GM12892 (cell line): ENCODE measurements at places on chromosomes 7 and 10.

GRCh38 chr7:92634924-92635519 lies 44.8 kb upstream of the FAM133B start:
- no peak for DNase-seq

DNA sequence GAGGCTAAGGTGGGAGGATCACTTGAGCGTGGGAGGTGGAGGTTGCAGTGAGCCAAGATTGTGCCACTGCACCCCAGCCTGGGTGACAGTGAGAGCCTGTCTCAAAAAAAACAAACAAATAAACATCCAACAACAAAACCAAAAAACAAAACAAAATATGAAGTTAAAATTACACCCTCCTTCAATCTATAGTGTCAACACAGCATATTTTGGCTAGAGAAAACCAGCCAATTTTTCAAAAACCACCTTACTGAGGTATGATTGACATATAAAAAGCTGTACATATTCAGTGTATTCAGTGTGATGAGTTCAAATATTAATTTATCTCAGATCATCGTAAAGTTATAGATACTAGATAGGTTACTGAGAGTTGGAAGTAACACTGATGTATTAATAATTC lies 102.4 kb downstream of the ICA1 start:
- no peak for DNase-seq

DNA sequence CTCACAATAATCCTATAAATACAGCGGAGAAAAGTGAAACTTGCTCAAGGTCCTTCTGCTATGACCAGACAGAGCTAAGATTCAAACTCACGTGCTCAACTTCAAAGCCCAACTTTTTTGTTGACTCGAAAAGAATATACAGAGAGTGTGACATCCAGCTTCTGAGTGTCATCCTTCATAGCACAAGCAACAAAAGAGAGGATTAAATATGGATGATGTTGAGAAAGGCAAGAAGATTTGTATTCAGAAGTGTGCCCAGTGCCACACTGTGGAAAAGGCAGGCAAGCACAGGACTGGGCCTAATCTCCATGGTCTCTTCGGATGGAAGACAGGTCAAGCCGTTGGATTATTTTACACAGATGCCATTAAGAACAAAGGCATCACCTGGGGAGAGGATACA lies 2.1 kb upstream of the FAM3C start:
- DNase-seq: no peak

- DNase-seq: no peak
These were observed 529.9 kb downstream of the XPNPEP1 start for GRCh38 chr10:109393425-109393824.

DNA sequence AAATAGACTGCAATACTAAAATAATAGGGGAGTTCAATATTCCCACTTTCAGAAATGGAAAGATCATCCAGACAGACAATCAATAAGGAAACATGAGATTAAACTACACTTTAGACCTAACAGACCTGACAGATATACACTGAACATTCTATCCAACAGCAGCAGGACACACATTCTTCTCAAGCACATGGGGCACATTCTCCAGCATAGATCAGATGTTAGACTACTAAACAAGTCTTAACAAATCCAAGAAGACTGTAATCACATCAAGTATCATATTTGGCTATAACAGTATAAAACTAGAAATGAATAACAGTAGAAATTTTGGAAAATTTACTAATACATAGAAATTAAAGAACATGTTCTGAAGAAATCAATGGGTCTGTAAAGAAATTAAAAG lies 458.9 kb upstream of the ANKRD30A start:
- DNase-seq: no peak

DNA sequence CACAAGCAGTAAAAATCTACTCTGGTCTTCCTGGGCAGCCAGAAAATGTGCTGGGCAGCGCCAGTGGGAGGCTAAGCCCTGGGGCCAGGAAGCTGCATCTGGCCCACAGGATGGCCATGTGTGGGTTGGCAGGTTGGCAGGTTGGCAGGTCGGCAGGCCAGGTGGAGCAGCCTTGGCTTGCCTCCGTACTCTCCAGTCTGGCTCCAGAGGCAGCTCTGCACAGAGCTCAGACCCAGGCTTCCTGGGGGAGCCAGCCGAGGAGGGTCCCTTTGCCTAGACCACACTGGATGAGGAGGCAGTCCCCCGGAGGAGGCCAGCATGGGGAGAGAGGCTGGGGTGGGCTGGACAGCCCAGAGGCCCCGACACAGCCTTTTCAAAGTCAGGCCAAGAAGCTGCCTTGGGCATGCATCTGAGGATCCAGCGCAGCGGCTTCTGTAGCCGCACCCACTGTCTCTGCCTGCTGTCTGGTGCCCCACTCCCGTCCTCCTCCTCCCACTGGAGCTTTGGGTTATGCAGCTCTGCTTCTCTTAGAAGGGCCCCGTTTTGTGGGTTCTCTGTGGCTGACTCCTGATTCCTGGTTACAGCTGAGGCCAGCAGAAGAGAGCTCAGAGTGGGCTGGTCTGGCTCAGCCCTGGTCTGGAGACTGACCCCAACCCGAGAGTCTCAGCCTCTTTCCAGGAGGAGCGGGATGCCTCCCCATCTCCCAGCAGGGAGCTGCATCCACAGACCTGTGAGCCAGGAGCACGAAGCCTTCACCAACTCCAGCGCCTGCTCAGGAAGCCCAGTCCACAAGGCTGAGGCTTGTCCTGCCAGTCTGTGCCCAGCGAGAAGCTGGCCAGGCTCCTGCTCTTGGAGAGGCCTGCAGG lies 44.6 kb downstream of the CFAP46 start:
- DNase-seq: no peak

DNA sequence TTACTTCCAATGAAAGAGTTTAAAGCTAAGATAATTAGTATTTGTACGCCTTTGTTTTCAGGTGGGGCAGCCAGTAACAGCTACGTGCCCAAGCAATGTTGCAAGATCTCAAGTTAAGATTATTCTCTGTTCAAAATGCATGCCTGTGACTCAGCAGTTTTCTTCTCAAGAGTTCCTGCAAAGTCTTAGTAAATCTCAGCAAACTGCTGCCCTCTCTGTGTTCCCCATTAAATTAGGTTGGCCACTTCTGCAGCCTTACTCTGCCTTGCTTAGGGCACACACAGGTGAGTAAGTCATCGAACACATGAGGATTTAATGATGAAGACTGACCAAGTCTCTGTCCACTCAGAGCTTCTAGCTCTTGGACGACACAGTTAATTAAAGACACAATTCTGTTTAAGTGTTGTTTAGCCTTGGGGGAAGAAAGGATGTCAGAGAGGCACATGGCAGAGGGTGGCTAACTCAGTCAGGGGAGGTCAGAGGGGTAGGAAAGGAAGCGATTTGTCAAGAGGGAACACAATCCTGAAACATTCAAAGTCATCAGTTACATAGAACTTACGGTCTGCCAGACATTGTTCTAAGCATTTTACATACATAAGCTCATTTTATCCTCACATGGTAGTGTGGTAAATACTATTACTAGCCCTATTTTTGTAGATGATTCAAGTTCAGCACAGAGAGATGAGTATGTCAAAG lies 20.2 kb upstream of the SLC35G1 start:
- no peak for DNase-seq

DNA sequence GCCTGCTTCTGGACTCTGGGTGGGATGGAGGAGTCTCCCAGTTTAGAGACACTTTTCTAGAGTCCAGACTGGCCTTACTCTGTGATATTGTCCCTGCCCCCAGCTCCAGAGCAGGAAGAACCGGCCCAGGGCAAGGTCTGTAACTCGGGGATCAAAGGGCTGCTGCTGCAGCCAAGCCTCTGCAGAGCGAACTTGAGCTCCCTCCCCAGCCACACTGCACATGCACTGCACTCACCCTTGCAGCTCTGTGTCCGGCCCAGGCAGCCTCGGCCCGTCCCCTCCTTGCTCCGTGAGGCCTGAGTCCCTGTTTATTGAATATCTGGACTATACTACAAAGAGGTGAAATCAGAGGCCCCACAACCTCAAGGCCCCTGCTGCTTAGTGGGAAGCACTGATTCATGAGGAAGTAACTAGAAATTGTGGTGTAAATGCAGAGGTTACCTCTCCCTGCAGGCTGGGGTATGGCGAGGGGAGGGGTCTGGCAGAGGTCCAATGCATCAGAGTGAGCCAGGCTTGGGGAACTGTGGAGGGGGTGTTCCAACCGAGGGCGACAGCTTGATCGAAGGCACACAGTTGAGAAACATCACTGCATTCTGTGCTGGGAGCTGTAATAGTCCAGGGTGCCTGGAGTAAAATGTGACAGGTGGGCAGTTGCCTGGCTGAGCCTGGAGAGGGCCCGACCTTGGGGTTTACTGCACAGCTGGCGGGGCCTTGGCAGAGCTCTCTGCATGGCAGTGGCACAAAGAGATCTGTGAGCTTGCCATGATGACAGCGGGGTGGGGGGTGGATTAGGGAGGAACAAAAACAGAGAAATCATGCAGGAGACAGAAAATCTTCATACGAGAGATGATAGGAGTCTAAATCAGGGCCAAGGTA lies 49.1 kb downstream of the AOC1 start:
- DNase-seq: no peak

GRCh38 chr10:24697080-24697479 lies 26.6 kb downstream of the ARHGAP21 start:
- no peak for DNase-seq

DNA sequence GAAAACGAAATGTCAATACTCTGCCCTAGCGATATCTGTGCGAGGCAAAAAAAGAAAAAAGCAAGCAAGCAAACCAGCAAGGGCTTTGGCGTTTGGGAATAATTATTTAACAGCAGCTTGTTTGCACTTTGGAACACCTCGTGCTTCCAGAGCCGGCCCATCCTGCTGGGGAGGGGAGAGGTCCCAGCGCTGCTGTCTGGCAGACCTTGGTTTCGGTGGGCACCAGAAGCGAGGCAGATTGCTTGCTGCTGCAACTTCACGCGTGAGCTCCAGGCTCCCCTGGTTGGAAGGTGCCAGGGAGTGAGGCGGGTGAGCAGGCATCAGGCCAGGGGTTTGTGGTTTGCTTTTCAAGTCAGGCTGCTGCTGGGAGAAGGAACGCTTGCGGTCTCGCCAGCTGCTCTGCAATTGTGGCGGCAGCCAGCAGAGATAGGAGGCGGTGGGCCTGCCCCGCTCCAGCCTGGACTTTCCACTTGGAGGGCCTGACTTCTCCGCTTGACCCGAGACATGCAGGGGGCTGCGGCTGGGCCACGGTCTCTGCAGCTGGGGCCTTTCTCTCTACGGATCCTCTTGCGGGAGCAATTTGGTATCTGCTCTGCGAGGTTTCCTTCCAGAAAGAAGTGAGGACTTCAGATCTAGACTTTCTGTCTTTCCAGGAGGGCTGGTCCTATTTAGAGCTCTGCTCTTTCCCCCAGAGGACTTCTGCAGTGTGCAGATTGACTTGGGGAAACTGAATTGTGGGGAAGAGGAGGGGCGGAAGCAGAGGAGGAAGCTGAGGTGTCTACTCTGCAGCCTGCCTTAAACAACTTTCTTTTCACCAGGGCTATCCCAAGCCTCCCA lies 131.4 kb downstream of the PRPF18 start:
- no peak for DNase-seq

DNA sequence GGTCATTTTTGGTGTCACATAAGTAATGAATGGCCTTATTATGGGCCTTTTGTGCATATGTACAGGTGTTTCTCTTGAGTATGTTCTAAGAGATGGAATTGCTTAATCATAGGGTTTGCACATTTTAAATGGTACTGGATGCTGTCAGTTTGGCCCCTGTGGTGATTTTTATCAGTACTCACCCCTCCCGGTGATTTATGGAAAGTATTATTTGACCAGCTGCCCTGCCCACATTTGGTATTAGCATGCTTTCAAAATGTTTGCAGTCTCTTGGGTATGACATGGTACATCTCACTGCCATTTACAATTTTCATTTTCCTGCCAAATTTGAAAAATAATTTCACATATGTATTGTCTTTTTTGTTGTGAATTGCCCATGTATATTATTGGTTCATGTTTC lies 427.7 kb downstream of the LRMDA start:
- no peak for DNase-seq

DNA sequence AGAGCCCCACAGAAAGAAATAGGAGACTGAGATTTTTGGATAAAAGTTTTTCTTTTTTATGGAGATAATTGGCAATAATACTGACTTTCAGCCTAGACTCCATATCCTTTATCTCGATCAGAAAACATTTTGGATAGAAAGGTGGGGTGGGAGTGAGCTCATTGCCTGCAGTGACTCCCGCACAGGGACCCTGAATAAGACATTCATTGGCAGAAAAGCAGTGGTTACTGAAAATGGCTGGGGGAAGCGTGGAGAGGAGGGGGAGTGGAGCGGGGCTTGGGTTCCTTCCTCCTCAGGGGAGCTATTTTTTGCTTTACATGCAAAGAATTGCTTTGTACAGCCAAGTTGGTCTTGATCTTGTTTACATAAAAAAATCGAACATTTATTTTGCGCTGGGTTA lies 90.4 kb upstream of the BMPER start:
- DNase-seq: no peak

DNA sequence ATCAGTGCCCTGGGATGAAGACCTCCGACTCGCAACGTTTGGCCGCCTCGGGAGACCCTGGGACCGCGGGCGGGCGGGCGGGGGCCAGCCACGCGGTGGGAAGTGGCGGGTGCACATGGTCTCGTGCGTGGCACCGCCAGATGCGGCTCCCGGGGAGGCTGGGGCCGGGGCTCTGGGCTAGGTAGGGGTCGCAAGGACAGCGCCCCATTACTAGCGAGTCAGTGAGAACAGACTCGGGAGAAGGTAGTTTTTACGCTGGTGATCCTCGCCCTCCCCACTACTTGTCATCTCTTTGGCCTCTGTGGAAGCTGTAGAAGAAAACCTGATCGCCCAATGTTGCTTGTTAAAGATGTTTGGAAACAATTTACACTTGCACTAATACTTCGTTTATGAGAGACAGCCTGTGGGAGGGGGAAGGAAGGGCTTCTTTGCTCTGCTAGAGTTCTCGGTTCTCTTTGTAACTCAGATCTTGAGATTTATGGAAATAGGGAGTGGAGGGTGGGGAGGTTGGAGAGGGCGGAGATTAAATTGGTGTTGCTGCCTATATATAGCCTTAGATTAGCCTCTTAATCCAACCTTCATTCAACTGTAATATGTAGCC lies 591 bp downstream of the BZW2 start:
- DNase-seq: no peak

- no peak for DNase-seq
These were observed 430.1 kb upstream of the NPVF start for GRCh38 chr7:25658375-25658774.

DNA sequence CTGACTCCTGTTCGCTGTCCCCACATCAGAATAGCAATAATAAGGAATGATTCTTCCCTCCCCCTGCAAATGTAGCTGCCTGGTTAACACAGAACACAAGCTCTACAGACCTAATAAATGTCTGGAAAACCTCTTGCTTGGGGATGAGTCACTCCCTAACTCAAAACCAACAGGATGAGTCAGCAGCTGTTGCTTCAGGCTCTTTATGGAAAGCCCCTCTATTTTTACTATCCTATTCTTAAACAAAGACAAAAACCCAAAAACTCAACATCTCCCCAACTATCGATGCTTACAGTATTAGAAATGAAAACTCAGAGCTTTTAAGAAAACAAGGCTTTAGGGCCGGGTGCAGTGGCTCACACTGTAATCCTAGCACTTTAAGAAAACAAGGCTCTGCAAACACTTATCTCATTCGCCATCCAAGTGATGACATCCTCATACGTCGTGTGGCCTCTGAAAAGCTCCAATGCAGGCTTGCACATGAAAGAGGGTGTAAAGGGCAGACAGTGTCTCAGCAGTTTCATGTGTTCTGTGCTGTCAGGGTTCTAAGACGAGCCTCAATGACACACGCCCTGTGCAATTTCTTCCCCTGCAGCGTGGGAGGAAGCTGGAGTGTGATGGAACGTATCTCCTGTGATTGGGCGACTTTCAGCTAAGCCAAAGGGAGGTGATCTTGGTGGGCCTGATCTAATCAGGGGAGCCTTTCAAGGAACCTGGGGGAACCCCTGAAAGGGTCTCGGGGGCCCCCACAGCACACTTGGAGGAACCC lies 70.1 kb downstream of the AMZ1 start:
- DNase-seq: no peak
